Activated CD4-positive, alpha-beta memory T cell treated with anti-CD3 and anti-CD28 coated beads, Interleukin-2, amount 10 ng/mL, durations not matched to agents 7 days and 5 days (primary cell): ENCODE measurements at places on chromosomes 16 and 17. TPM values are rescaled to one million over a fixed set of nuclear protein-coding genes. Genes with fewer than 3 reads are reported as not detected.

KRTAP4-6 gene
- not detected for total RNA-seq

BCO1 gene
- total RNA-seq = not detected

KIFC3 gene
- not detected for total RNA-seq

GRCh38 chr17:82219083-82219482 is 6.4 kb upstream of the CCDC57 start:
- no peak for DNase-seq

GRCh38 chr16:17696616-17697015 is 225.9 kb upstream of the XYLT1 start:
- no peak for DNase-seq

ARL5C gene
- 0.15 TPM for total RNA-seq

SLC16A11 gene
- 0.73 TPM for total RNA-seq

DNA sequence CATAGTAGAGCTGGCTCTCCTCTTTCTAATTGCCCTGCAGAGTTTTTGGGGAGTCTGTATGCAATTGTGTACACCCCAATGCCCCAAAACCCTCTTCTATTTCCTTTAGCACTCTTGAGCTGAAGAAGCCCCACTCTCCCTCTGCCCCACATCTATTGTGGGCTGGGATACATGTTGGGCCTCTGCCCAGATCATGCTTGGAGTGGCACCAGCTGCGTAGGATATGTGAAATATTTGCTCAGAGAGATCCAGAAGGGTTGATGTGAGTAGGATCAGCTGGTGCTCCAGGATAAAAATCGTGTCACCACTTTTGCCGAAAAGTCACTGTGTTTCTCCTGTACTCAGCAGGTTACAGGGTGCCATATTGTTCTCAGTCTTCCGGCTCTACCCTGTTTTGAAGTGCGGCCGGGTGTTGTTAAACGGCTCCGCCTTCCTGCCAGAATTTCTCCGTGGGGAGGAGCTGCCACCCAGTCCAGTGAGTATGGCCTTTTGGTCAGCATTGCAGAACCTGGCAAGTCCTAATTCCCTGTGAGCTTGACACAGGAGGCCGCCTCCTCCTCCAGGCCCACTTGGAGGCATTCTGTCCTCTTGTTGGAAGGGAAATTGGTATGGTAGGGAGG is 664.5 kb downstream of the WWOX start:
- no peak for DNase-seq

GRCh38 chr16:85422196-85422631 is 190.9 kb upstream of the GSE1 start:
- no peak for DNase-seq

DNA sequence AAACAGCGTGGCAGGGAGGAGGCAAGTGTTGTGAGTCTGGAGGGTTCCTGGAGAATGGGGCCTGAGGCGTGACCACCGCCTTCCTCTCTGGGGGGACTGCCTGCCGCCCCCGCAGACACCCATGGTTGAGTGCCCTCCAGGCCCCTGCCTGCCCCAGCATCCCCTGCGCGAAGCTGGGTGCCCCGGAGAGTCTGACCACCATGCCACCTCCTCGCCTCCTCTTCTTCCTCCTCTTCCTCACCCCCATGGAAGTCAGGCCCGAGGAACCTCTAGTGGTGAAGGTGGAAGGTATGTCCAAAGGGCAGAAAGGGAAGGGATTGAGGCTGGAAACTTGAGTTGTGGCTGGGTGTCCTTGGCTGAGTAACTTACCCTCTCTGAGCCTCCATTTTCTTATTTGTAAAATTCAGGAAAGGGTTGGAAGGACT is at the start of gene CD19:
Gene CD19, plus strand, starts transcription at position 171 of the 425 bp plus-strand sequence. Its CDS starts 30 bp downstream, at position 201.
- no peak for DNase-seq
